Activated naive CD8-positive, alpha-beta T cell treated with anti-CD3 and anti-CD28 coated beads, Interleukin-2, amount 10 ng/mL, durations not matched to agents 7 days and 5 days (primary cell): ENCODE measurements at places on chromosomes 7 and 10. TPM values are rescaled to one million over a fixed set of nuclear protein-coding genes. Genes with fewer than 3 reads are reported as not detected.

The GCK gene
- 0.23 TPM for total RNA-seq

The OR9A2 gene
- not detected for total RNA-seq

The GALNT11 gene
- total RNA-seq: 29.7 TPM

The TBXAS1 gene
- 2.1 TPM for total RNA-seq

The NYAP1 gene
- total RNA-seq: 0.42 TPM

The GPC2 gene
- total RNA-seq: 13.0 TPM

The GPR26 gene
- total RNA-seq: not detected

The RPEL1 gene
- total RNA-seq: not detected

The PNLIPRP2 gene
- not detected for total RNA-seq

The POLR2J2 gene
- 20.8 TPM for total RNA-seq

The GRID2IP gene
- total RNA-seq: 0.53 TPM

The ANKRD7 gene
- total RNA-seq: not detected

The WDFY4 gene
- 1.5 TPM for total RNA-seq

The OGDHL gene
- not detected for total RNA-seq

The INSYN2A gene
- not detected for total RNA-seq

The SCIN gene
- 0.69 TPM for total RNA-seq

The GPR15LG gene
- not detected for total RNA-seq

The UTF1 gene
- total RNA-seq: not detected

The SYT15 gene
- 1.1 TPM for total RNA-seq

The PRF1 gene
- 170 TPM for total RNA-seq

The CREB5 gene
- not detected for total RNA-seq

The SRRM3 gene
- total RNA-seq: not detected

The ZNF853 gene
- 4.9 TPM for total RNA-seq

The FKBP6 gene
- not detected for total RNA-seq

The GIMAP1 gene
- total RNA-seq: 43.0 TPM

The LFNG gene
- 121 TPM for total RNA-seq

The AKR1C2 gene
- total RNA-seq: not detected

The JAKMIP3 gene
- total RNA-seq: 0.17 TPM

The BAMBI gene
- total RNA-seq: 0.31 TPM

The VSTM2A gene
- not detected for total RNA-seq
